Left hindlimb (tissue), 1 donor: ENCODE measurements at places on chromosomes 4 and X.

DNA sequence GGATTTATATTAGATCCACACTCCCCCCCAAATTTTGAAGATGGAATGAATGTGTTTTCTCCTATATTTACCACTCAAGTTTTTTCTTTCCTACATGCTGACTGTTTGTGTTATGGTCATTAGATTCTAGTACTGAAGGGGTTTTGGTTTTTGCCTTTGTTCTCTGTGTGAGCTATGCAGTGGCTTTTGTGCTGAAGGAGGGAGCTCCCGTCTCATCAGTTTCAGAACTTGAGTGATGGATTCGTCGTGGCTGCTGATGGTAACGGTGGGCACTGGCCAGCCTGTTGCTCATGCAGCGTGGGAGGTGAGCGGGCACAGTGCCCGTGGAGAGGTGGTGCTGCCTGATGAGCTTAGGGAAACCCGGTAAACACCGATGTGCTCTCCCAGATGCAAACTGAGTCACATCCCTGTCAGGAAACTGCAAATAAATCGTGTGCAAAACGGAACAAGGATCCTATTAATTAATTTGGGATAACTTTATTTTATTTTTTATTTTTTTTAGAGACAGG, 101.5 kb downstream of the SORBS2 start:
- DNase-seq: no peak

DNA sequence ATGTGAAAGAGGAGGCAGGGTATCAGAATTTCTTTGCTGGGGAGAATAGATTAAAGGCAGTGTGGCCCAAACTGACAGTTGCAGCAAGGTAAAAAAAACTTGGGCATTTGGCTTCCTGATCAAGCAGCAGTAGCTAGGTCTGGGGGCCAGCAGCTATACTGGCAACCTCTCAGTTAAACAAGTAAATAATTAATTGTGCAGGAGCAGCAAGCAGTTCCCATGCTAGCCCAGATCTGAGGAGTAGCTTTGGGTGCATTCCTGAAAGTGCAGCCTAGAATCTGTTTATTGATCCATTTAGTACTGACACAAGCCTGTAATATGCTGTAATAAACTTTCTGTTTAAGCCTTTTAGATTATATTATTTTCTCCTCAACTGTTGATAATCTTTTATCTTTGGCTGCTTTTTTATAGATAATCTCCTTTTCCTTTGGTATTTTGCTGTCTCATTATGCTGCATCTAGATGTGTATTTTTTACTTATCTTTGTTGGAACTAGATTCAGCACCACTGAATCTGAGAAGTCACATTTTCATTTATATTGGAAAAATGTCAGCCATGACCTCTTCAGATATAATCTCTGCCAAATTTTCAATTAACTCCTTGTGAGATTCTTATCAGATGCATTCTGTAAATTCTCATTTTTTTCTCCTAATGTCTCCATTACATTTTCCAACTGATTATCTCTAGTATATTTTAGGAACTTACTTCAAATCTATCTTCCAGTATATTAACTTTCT, 276.3 kb downstream of the STPG2 start:
- no peak for DNase-seq

DNA sequence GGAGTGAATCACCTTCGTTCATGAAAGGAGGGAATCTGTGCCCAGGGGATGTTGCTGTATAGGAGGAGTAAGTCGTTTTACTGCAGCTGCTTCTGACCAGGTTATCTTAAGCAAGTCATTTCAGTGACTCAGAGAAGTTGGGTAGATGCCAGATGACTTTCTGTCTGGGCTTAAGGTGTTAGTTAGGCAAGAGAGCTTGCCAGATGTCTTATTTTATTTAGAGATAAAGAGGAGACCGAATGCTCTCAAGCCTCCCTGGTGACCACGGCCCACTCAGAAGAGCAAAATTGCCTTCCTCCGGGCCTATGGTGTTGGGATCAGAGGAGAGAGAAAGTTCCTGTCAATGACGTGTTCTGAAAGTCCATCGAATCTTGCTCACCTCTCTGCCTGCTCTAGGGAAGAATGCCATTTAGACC, 16.3 kb upstream of the ZNF827 start:
- no peak for DNase-seq

DNA sequence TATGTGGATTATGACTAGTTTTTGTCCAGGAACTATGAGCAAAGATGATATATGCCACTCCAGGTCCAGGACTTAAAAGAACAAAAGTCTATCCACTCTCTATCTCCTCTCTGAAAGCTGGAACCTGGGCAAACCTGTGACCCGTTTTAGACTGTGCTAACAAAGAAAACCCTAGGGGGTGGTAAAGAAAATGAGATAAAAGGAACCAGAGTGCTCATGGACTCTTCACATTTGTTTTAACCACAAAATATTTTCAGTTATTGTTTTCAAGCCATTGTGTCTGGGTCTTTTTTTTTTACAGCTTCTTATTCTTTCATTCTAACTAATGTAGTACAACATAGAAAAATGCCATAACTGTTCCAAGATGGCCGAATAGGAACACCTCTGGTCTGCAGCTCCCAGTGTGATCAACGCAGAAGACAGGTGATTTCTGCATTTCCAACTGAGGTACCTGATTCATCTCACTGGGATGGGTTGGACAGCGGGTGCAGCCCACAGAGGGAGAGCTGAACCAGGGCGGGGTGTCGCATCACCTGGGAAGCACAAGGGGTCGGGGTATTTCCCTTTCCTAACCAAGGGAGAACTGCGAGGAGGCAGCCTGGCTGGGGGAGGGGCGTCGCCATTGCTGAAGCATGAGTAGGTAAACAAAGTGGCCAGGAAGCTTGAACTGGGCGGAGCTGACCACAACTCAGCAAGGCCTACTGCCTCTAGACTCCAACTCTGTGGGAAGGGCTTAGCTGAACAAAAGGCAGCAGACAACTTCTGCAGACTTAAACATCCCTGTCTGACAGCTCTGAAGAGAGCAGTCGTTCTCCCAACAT, 45.1 kb downstream of the CHM start:
- DNase-seq: no peak

DNA sequence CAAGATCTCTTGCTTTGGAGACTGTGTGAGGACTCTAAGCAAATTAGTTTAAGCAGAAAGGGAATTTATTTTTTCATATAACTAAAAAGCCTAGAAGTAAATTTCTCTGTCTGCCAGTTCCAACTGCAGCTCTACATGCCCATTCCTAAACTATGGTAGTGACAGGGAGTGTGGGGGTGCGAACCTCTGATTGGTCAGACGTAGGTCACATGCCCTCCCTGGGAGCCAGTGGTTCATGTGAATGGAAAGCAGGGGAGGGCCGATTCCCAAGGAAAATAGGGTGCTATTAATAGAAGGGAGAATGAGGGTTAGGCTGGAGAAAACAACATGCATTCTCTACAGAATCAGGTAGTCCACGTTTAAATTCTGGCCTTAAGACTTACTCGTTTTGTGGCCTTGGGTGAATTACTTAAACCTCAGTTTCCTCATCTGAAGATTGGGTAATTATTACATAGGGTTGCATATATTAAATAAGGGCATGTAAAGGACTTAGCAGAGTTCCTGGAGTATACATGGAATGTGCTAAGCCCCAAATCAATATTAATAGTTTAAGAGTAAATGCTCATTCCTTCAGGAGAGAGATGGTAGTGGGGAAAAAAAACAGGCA, 7.2 kb downstream of the RAB33B start:
- DNase-seq: no peak

DNA sequence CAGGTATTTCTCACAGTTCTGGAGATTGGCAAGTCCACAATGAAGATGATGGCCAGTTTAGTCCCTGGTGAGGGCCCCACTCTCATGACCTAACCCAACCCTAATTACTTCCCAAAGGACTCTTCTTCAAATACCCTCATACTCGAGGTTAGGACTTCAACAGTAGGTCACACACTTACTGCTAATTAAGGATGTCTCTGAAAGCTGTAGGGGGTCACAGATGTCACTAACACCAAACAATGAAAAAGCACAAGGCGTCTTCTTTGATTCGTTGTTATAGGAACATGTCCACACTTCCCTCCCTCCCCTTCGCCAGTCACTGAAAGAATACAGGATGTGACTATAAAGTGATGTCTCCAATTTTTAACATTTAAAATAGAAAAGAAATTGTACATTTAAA, 309.7 kb downstream of the PACRGL start:
- no peak for DNase-seq
